ENCODE measurements at places on chromosomes 6 and 20.

DNA sequence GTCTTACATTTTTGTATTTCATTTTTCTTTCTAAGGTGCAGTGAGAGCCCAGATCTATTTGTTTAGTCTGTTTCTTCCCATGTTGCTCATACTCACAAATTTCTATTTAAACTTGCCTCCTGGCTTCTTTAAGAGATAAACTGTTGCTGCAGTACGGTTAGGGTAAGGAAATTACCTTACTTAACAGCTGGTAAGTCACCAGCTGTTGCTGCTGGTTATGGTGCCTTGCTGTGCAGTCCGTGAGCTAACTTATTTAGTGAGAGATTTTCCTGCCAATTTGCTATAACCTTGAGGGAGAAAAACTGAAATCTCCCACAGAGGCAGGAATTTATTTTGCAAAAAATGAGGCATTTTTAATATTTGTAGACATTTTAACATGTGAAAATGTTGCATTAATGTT, 261.0 kb downstream of the UST start:
- DNase-seq = no peak

- peak; percentile 93 for DNase-seq
Measured at GRCh38 chr6:34196116-34196832, 40.4 kb upstream of the HMGA1 start.

GRCh38 chr20:62212299-62212698, 7.8 kb downstream of the HRH3 start:
- no peak for DNase-seq

DNA sequence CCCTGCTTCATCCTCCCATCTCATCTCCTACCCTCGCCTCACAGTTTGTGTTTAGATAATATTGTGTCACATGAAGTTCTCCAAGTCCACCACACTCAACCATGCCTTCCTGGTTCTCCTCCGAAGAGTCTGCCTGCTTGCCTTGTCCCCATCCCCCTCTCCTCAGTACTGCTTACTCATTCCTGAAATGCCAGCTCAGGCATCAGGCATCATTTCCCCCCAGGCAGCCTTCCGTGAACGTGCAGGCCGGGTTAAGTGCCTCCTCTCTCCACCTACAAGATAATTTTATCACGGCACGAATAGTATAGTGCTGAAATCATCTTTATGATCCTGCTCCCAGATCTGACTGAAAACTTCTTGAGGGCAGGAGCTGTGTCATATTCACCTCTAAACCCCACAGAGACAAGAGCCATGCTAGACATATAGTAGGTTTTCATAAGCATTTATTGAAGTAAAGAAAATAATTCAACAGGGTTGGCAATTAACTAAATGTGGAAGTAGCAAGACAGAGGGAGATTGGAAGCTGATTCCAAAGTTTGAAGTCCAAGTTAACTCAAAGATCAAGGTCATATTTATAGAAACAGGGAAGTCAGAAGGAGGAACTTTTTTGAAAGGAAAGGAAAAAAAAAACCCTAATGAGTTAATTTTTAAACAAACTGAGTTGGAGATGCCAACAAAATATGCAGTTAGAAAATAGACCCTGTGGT, 48.7 kb upstream of the BMP2 start:
- DNase-seq = no peak

DNA sequence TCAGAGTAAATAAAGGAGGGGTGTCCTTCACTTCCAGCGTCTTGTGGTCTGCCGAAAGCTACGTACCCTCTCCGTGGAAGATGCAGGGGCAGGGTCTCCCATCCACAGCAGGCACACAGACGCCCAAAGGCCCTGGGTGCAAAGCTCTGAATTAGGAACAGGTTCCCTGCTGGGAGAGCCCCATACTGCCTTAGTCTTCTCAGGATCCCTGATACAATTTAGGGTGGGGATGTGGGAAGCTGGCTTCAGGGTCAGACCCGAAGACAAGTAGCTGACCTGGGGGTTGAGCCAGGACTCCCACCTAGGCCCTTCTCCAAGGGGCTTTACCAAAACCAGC, 74.1 kb downstream of the TTLL2 start:
- no peak for DNase-seq

DNA sequence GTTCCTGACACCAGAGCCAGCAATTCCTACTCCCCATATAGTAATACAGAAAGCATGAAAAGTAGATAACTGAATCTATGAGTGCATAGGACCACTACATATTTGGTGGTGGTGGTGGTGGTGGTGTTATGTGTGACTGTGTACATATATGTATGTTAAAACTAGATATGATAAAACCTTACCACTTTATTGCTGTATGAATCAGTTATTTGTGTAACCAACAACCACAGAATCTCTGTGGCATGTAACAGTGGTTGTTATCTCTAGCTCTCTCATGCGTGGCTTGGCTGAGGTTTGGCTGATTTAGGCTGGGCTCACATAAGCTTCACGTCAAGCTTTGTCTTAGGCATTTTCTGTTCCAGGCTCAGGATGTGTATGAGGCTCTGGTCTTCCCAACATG, 55.7 kb downstream of the PLCB1 start:
- no peak for DNase-seq

DNA sequence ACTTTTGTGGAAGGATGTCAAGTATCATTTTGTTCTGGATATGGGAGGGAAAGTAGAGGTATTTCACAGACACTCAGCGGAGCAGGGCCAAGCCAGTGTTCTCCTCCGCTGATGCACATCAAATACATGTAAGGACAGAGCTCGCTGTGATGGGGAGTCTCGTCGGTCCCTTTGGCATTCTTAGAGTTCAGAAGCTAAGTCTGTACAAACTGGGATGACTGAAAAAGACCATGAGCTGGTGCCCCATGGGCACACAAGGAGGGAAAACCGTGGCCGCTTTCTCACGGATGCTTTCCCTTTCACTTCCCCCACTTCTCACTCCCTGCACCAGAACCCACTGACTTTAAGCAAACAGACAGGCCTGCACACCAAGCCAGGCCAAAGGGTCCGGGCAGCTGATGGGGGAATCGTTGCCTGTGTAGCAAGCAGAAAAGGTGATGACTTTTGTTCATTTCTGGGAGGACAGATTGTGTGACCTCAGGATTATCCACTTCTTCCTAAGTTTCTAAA, 27.7 kb upstream of the MPC1 start:
- no peak for DNase-seq

GRCh38 chr20:18276821-18277220, 11.5 kb upstream of the ZNF133 start:
- DNase-seq = peak; percentile 65

DNA sequence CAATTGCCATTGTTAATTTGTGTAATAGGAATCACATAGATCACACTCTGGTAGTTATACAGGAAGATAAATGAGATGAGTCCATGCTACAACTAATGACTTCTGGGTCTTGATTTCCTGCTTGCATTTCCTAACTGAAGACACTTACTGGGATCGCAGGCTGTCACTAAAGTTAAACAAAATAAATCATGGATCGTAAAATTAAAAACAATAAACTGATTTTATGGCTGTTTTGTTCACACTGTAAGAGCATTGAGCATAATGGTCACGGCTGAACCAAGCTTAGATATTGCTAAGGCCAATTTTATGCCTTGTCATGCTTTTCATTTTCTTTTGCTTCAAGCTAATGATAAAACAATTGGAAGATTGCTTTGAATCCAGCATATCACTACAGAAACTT, 332.5 kb upstream of the CITED2 start:
- no peak for DNase-seq
